ENCODE measurements at places on chromosomes 12 and 14. TPM values are rescaled to one million over a fixed set of nuclear protein-coding genes. Genes with fewer than 3 reads are reported as not detected.

The TSPAN19 gene
- 0.06 TPM for total RNA-seq

The ASB2 gene
- 208 TPM for total RNA-seq

The RPL10L gene
- total RNA-seq, result not detected

The LMO3 gene
- total RNA-seq, result 29.3 TPM

The CLEC4C gene
- not detected for total RNA-seq

DNA sequence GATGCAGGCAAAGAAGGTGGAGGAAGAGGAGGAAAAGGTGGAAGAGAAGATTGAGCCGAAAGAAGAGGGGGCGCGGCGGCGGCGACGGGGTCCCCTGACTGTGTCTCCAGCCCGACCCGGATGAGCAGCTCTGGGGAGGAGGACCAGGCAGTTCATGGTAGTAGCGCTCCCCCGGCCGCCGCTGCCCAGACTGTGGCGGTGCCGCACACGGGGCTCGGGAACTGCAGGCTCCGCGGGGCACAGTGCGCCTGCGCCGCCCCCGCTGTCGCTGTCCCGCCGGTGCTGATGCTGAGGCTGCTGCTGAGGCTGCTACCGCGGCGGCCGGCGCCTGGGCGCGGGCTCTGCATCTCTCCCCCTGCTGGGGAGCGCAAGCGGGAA, at the start of gene KCNH5:
KCNH5 (minus strand) TSS at position 225 of the 378 bp plus-strand sequence. CDS start 272 bp downstream, outside the sequence.
- DNase-seq, result peak; percentile 43

DNA sequence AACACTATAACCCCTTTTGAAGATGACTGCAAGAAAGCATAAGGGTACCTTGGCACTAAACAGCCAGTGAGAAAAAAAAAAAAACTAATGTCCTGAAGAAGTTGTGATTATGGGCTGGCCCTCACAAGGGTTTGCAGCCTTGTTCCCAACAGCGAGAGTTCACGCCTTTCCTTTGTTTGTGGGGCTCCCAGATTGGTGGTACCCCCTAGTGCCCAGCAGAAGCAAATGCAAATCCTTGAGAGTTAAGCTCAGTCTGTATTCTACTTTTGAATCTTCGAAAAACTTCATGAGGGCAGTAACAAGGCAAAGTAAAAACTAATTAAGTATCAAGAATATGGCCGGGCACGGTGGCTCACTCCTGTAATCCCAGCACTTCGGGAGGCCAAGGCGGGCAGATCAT, 238.9 kb upstream of the LMO3 start:
- DNase-seq, result peak; percentile 2

- DNase-seq, result no peak
Observed at GRCh38 chr12:13454991-13455777, 258.7 kb downstream of the EMP1 start.

- no peak for DNase-seq
Observed at GRCh38 chr12:21614506-21614905, 9.9 kb upstream of the GYS2 start.

- no peak for DNase-seq
Observed at GRCh38 chr12:34021071-34021470, 1.2 kb upstream of the ALG10 start.

- DNase-seq, result no peak
Observed at GRCh38 chr14:33401311-33401710, 462.6 kb downstream of the NPAS3 start.

All from cardiac muscle cell (in vitro differentiated cells and primary cell).